ENCODE measurements at places on chromosomes 4 and X.

GRCh38 chrX:106901341-106901740 is 1.8 kb downstream of the RIPPLY1 start:
- DNase-seq, result no peak

GRCh38 chrX:109709129-109709631 is 23.9 kb downstream of the ACSL4 start:
- no peak for DNase-seq

DNA sequence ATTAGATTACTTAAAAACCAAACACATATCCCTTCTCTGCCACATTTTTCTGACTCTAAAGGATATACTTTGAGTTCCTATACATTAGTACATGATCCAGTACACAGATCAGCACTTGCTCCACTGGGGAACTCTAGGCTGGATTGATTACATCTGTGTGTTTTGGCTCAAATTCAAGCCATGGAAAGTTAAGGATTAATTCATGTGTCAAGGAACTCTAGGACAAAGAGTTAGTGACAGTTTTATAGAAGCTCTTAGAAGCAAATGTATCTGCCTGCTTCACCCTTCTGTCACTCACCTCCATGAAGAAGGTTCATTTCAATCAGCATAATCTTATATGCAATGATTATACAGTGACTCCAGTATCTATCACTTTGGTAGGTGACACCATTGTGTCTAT is 43.2 kb downstream of the SCFD2 start:
- no peak for DNase-seq

GRCh38 chr4:174490451-174490961 is 31.8 kb downstream of the HPGD start:
- DNase-seq, result no peak

GRCh38 chr4:167964766-167965373 is 127.5 kb upstream of the ANXA10 start:
- no peak for DNase-seq

GRCh38 chr4:133146574-133147241 is 2.4 kb upstream of the PCDH10 start:
- DNase-seq, result no peak

All from stimulated activated CD8-positive, alpha-beta memory T cell treated with anti-CD3 and anti-CD28 coated beads, Interleukin-15, amount 100 ng/mL, for 4 hours (primary cell).